NT2/D1 (cell line): ENCODE measurements at places on chromosomes 3 and 15.

DNA sequence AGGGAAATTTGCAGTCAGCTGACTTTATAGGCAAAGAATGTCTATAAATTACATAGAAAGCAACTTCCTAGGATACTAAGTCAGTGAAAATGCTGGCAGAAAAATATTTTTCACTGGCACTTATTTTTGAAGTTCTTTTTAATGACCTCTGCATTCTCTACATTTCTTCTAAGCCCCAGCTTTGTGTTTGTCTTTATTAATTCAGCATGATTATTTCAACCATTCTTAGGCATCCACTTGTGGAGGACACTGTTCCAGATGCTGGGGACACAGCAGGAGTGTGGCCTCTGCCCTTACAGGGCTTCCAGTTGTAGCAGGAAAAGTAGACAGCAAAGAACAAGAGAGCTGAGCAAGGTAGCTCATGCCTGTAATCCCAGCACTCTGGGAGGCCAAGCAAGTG lies 15.0 kb downstream of the LRRK1 start:
- no peak for DNase-seq

- DNase-seq, result peak; percentile 66
Observed at GRCh38 chr15:45162771-45163507, 24.8 kb downstream of the SHF start.

- DNase-seq, result no peak
Observed at GRCh38 chr3:12198301-12198700, 39.6 kb upstream of the TIMP4 start.

DNA sequence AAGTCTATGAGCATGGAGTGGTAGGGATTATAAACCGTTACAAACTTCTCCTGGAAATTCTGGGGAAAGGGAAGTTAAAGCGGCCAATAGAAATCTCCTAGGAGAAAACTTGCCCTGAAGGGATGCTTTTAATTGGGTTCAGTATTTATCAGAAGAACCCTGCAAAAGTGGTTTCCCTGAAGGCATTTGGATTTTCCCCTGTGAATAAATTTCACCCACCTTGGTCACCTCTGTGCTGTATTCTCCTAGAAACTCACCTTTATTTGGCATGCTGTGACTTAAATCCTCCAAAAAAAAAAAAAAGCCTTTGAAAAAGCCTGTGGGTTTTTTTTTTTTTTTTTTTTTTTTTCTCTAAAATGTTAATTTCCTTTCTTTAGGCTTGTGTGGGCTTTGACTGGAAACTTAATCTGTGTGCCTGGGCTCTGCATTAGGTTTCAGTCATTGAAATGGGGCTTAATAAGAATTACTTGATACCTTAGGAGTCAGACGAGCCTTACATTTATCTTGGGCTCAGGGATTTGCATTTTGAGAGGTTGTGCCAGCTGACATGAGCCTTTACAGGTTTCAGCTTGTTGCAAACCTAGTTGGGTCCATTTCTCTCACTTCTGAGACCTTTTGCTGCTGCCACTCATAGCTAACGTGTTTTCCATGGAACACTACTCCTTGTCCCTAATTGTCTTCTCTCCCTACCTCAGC lies 22.0 kb downstream of the TGFBR2 start:
- peak; percentile 32 for DNase-seq

DNA sequence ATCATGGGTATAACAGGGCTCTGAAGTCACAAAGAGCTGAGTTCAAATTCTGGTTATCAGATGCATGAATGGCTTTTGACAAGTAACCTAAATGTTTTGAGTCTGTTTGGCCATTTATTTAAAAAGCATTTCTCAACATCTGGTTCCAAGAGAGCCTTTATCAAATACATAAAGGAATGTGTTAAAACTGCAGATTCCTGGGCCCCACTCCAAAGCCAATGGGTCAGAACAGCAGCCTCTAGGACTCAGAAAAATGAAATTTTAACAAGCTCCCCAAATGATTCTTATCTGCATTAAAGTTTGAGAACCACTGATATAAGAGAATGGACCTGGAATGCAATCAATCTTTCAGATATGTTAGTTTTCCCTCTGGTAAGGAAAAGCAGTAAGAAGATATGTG lies 3.4 kb downstream of the B4GALT4 start:
- no peak for DNase-seq

DNA sequence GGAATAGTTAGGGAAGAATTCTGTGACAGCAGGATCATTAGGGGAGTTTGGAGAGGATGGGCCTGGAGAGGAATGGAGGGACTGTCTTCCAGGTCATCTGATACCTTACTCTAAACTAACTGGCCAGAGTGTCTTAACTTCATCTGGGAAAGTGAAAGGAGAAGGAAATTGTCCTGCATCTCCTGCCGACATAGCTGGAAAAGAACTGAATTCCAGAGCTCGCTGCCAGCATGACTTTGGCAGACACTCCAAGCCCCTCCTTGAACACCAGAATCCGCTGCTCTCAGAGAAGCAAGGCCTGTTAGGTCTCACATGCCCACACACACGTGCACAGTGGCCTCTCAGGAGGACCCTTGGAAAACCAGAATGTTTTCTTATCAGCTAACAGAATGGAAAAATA lies 10.5 kb downstream of the ABI3BP start:
- no peak for DNase-seq
